ENCODE measurements at places on chromosomes 5 and 9.

DNA sequence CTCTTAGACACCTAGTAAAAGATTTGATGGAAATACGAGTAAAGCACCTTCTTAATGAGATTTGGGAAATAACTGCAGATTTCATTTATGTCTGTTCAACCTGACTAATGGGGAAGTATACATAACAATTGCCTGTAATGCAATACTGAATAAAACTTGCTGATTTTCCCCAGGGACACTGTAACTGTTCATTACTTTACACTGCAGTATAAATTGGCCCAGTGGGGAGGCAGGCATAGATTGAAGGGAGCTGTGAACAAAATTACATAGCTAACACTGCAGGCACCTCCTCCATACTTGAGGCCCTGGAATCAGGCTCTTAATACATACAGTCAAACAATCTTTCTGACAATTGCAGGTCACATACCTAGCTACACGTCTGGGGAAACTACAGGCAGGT is 216.2 kb downstream of the PTPRD start:
- DNase-seq: no peak

GRCh38 chr9:132975961-132976360 is 2.5 kb upstream of the GFI1B start:
- no peak for DNase-seq

- DNase-seq: no peak
Measured at GRCh38 chr9:3863111-3863528, 337.3 kb upstream of the RFX3 start.

DNA sequence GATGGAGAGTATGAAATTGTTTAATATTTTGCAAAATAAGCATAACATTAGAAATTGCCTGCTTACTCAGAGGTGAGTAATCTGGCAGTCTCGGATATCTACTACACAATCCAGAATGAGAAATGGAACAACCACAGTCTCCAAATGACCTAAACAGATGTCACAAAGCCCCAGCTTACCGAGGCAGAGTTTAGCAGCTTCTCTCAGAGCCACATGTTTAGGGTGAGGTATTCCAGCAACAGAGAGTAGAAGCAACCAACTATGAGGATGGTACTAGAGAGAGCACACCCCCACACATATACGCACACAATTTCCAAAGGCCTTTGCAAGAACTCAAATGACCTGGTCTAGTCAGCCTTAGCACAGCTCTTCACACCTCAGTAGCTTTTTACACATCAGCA is 122.7 kb upstream of the LPAR1 start:
- DNase-seq: no peak

DNA sequence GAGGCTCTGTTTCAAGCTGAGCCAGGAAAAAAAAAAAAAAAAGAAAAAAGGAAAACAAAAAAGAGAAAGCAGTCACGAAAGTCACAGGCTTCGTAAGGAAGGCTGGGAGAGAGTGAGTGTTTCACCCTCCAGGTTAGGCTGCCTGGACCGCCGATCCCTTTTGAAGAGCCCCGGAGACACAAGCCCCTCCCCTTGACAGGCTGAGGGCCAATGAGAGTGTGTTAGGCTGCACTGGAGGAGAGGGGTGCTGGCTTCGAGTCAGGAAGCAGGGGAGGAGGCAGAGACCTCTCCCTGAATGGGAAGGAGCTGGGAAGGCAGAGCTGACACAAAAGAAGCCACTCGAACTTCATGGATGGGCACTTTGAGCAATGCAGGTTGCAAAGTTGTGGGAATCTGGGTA is at the start of gene NMUR2:
Gene NMUR2, minus strand, starts transcription at position 135 of the 400 bp plus-strand sequence. CDS start 166 bp downstream, outside the sequence.
- peak; percentile 18 for DNase-seq

DNA sequence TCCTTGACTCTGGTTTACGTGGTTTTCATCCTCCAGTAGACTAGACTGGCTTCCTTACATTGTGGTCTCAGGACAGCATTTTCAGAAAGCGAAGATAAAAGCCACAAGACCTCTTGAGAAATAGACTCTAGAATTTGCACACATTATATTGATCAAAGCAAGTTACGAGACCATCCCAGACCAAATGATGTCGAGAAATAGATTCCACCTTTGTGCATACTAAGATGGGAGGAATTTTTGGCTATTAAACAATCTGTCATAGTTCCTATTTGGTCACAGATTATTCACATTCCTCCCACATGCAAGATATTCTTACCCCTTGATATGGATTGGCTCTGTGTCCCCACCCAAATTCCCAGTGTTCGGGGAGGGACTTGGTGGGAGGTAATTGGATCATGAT is 65.6 kb downstream of the TEX10 start:
- no peak for DNase-seq

- DNase-seq: peak; percentile 5
Measured at GRCh38 chr5:102545175-102545574, 46.4 kb upstream of the SLCO6A1 start.

- DNase-seq: peak; percentile 49
Measured at GRCh38 chr9:126228781-126229444, 97.7 kb upstream of the MVB12B start.

DNA sequence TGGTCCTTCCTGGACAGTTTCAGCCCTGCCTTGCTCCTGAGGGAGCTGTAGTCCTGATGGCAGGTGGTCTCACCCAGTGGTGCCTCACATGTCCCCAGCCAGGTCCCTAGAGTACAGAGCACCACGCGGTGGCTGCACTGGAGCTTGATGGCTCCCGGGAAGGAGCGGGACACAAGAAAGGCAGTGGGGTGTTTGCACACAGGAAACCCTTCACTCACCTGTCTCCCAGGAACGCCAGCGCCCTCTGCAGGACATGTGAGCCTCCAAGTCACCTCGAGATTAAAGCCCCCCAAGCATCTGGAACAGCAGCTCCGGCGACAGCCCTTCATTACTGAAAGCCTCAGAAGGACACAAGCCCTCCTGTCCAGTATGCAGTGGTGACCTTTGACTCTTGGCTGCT is 19.9 kb upstream of the TMEM250 start:
- peak; percentile 36 for DNase-seq

DNA sequence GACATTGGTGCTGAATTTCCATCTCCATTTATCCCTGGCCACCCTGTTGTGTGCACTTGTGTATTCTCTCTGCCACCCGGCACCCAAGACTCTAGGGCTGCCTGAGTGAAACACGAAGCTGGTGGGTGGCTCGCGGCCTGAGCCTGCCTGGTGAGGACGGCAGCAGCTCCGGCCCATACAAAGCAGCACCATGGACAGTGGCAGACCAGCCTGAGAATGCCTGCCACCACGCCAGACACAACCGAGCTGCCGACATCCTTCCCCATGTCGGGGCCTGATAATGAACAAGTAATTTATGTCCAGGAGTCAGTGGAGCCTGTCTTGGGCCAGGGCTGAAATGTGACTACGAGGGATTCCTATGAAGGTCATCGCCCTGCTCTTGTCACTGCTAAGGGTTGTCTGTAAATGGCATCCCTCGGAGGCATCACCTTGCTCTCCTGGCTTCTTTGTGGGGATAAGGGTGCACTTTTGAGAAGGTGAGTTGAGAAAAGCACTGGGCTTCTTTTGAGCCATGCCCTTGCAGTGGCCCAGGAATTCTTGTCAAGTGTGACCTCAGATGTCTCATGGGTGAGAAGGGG is 175.7 kb downstream of the MELK start:
- no peak for DNase-seq

- DNase-seq: no peak
Measured at GRCh38 chr9:95620314-95620713, 103.5 kb upstream of the PTCH1 start.

GRCh38 chr9:31023847-31024246 is 1360.6 kb upstream of the ACO1 start:
- DNase-seq: no peak

DNA sequence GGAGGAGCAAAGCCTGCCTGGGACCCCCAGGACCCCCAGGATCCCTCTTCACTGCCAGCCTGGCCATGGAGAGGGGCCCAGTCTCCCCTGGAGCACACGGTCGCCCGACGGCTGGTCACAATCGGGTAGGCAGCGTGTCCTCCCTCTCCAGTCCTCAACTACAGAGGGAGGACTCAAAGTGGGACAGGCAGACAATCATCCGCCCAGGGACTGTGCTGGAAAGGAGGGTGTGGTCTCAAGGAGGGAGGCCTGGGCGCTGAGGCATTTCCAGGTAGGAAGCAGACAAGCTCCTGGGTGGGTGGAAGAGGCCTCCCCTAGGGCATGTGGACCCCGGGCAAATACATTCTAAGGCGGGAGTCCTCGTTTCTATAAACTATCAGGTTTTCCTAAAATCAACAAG is 93.2 kb upstream of the ADAMTS2 start:
- no peak for DNase-seq

- DNase-seq: no peak
Measured at GRCh38 chr5:150159741-150160179, 4.1 kb upstream of the PDGFRB start.

DNA sequence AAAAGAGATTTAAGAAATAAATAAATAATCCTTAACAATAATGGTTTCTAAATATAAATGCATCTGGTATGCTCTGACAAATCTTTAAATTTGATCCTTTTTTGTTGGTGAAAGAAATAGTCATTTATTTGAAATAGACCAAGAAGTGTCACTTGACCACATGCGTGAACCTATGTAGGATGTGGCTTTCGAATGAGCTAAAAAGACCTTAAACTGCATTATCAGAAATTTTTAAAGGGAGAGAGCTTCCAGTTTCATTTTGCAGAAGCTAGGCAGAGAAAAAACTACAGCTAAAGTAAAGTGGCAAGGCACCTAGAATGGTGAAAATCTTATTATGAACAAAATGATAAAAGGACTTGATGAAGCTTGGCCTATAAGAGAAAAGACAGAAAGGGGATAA is 309.2 kb upstream of the EFNA5 start:
- DNase-seq: no peak

DNA sequence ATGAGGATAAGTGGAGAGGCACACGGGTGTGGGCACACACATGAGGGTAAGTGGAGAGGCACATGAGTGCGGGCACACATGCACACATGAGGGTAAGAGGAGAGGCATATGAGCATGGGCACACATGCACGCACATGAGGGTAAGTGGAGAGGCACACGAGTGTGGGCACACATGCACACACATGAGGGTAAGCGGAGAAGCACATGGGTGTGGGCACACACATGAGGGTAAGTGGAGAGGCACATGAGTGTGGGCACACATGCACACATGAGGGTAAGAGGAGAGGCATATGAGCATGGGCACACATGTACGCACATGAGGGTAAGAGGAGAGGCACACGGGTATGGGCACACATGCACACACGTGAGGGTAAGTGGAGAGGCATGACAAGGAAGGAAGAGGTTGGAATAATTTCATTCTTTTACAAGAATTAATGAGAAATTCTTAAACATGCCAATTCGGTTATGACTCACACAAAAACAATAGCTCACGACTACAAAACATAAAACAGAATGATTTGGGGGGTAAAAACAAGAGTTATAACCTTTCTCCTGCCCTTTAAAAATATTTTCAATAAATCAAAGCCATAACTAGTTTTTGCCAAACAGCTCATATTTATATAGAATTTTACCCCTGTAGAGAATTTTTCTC is 67.5 kb downstream of the APBA1 start:
- DNase-seq: no peak

DNA sequence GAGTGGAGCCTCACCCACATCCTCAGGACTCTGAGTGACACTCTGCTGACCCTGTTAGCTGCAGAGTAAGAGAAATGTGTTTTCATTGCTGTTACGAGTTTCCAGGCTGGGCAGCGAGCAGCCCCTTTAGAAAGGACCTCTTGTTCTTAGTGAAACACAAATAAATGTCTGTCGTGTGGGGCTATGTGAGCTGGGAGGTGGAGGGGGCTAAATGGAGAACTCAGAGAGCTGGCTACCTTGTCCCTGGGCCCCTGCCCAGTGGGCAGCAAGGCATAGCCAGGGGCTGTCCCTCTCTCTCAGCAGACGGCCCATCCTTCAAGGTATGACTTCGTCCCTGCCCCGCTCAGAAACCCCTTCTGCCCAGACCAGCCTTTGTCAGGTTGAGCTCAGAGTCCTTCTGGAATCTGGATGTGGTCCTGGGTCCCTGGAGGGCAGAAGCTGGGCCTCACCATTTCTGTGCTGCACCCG is 10.2 kb downstream of the DCANP1 start:
- no peak for DNase-seq

DNA sequence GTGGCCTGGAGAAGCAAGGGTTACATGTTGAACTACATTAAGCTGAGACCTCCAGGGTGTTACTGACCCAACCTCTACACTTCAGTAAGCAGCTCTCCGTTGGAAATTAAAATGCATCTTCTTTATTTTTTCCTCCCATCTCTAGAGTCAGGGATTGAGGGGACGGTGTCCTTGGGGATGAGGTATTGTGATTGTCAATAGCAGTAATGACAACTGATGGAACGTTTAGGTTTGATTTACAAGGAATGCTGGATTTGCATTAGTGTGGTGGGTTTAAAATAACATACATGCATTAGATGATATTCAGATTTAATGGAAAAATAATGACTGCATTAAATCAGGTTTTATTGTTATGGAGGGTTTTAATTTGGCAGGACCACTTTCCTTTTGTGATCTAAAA is 82.9 kb upstream of the NTRK2 start:
- no peak for DNase-seq

DNA sequence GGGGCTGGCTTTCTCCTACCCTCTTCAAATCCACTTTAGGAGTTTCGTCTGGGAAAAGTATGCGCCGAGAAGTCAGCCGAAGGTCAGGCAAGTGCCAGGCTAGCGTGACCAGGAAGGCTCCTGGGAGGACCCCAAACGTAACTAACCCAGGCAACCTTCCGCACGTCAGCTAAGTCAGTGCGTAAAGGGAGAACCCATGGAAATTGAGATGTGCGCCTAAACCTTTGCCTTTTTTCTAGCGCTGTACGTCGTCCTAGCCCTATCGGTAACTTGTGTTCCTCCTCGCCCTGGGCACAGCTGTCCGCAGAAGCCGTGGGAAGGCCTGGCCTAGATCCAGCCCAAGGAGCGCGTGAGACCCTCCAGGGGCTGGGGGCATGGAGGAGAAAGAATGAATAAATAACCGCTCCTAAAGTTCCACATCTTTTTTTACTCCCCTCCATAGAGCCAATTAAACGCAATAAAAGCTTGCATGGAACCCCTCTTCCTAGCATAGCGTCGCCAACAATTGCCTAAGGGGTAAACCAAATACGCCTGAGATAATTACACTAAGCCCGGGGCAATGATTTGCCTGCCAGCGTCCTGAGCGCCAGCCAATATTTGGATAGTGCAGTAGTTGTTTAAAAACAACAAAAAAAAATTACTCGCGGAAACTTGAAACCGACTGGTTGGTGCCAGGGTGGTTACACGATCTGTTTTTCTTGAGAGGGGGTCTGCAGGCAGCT is 4.0 kb upstream of the FOXB2 start:
- DNase-seq: no peak

GRCh38 chr5:135891791-135892190 is 3.9 kb downstream of the IL9 start:
- DNase-seq: no peak
